ENCODE measurements at places on chromosomes 6 and 20.

DNA sequence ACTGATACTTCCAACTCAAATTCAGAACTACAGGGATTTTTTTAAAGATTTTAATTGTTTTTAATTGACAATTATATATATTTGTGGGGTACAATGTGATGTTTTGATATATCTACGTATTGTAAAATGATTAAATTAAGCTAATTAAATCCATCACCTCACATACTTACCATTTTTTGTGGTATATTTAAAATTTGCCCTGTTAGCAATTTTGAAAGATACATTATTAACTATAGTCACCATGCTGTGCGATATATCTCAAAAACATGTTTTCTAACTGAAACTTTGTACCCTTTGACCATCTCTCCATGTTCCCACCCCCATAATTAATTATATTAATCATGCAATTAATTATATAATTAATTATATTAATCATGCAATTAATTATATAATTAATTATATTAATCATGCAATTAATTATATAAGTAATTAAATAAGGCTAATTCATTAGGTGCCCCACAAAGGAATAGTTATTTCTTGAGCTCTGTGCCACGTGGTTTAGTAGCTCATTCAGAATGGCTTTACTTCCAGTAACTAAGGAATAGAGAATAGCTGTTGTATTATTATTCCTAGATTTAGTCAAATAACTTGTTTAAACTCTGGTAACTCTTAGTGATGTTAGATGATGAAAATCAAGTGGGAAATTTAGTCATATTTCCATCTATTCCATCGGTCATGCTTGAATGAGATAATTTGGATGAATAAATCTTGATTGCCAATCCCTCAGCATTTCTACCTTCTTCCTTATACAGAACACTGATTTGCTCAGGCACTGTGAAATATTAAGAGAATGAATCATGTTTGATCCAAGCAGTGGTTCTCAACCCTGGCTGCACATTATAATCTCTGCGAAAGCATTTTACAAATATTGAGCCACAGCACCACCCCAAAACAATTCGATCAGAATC lies 25.1 kb downstream of the LOC128125822 start:
- peak; percentile 6 for DNase-seq

DNA sequence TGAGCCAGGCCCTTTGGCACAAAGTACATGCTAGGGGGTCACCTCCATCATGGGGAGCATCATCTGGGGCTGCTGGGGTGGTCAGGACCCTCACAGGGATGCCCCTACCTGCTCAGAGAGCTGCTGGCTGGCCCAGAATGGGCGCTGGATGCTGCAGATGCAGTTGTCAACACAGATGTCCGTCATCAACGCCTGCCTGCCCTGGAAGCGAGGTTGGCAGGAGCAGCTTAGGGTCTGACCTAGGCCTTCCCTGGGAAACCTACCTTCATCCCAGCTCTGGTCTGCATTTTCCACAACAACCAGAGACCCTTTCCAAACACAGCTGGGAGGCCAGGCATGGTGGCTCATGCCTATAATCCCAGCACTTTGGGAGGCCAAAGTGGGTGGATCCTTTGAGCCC lies 88.0 kb downstream of the EDN3 start:
- no peak for DNase-seq

DNA sequence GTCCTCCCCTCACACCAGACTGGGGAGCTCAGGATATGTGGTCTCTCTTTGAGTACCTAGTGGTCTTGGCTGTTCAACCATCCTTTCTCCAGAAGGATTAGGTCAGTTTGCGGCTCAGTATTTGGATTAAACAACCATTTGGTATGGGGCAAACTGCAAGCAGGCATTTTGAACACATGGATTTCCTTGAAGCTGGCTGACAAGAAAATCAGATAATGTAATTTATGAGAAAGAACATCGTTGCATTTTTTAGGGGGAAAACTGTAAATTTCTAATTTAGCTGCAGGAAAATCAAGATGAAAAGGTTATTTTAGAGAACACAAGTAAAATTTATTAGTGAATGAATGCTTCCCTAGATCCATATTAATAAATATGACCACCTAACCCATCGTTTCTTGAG lies 25.3 kb downstream of the DPPA5 start:
- DNase-seq = no peak

GRCh38 chr20:60078351-60079250 lies 120.4 kb downstream of the CDH26 start:
- no peak for DNase-seq

DNA sequence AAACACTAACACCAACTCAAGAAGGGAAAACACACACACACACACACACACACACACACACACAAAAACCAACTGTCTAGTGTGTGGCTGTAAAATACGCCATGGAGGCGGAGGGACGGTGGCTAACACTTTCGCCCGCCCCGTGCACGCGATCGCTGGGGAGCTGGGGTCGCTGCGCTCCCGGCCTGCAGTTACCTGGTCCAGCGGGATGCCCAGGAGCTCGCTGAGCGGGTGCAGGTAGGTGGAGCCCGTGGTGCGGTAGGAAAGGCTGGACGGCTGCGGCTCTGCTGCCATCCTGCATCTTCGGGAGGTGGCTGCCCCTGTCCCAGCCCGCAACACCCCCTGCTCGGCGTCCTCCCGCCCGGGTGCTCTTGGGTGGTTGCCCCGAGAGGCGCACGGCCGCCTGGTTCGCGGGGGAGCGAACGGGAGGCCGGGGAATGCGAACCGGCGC lies 303 bp downstream of the MBOAT1 start:
- DNase-seq = no peak

DNA sequence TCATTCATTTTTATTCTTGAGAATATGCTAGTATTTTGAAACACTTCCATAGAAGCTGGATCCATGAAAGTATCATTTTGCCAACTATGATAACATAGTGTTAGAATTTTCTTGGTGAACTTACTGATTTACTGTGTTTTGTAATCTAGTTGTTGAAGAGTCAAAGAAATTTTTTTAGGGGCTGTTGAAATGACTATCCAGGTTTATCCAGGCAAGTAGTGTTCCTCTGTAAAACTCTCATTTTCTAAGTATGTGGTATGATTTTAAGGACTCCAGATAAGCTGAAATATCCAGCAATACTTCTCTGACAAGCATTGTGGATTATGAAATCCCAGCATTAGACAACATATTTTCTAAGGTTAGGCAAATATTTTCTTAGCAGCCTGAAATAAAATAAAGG lies 95.9 kb downstream of the GRIK2 start:
- DNase-seq = no peak

DNA sequence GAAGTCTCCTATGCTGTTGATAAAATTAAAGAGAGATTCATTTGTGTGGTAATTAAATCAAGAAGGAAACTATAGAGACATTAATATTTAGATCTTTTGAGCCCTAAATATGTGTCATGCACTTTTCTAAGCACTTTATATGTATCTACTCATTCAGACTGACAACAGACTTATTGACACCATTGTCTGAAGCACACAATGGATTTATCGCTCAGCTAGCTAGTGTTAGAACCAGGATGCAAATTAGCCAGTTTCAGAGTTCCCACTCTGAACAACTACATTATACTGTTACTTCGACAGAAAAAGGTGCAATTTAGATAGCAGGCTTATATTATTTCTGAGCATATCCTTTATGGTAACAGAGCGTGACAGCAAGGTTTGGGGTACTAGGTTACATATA lies 27.7 kb upstream of the KIAA0408 start:
- DNase-seq = no peak

GRCh38 chr6:23456396-23456795 lies 669.6 kb upstream of the NRSN1 start:
- no peak for DNase-seq

DNA sequence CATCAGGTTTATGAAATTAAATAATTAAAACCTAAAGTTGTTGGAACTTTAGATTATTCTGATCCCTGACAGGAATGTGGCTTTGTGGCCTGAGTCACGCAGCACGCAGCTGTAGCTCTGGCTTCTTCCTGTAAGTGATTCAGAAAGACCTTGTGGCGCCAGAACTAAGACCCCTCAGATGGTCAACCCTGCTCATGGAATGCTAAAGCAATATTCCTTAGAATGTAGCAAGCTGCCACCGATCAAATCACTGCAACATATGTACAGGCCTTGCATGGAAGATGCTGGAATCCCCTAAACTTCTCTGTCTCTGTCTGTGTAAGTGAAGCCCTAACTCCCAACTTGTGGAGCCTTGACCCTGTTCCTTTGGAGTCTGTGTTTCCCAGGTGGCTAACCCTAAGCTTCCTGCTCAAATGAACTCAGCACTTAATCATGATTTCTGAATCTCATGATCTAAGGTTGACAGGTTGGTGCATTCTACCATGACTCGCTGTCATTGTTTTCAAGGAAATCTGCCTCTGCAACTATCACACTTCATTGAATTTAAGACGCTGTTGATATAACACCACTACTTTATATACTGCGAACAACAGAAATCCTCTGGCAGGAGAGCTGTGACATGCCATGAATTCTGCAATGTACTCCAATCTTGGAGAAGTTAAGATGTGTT lies 111.2 kb upstream of the CST7 start:
- DNase-seq = no peak

GRCh38 chr6:95230071-95230740 lies 347.1 kb upstream of the MANEA start:
- DNase-seq = no peak

DNA sequence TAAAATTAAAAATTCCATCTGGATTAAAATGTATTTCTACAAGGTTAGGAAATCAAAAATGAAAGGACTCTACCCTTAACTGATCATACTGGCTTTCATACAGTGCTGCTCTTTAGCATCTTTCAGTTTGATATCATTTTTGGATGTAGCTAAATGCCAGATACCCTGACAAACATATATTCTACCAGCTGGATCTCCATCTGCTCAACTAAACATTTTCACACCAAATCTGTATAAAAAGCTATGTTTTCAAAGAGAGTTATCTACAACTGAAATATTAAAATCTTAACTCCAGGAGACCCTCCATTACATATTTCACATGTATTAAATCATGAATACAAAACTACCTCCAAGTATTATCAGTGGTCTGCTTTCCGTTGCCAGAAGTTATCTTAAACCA lies 95.7 kb downstream of the EPHA7 start:
- DNase-seq = no peak

DNA sequence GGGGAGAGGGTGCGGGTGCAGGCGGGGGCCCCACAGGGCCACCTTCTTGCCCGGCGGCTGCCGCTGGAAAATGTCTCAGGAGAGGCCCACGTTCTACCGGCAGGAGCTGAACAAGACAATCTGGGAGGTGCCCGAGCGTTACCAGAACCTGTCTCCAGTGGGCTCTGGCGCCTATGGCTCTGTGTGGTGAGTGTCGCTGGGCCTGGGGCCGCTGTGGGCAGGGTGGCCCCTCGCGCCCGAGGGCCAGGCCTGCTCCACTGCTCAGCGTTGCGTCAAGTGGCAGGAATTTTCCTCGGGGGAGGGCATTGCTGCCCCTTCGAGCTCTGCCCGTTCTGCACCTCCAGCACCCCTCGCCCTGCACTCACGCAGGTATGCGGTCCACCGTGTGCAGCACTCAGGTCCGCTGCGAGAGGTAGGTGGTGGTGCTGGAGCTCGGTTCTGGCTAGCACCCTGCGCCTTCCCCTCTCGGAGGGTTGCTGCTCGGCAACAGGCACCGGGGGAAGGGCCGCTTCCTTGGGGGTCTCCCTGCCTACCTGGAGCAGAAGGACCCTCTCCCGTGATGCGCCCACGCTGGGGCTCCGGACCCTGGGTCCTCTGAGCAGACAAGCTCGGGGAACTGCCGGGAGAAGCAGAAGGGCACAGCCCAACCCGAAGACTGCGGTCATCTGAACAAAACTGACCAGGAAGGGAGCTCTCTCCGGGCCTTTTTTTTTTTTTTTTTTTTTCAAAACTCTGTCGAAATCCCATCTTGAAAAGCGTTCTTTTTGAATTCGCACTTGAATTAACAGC lies 674 bp downstream of the MAPK14 start:
- peak; percentile 69 for DNase-seq

GRCh38 chr20:8930726-8931125 lies 138.2 kb upstream of the PLCB4 start:
- no peak for DNase-seq

DNA sequence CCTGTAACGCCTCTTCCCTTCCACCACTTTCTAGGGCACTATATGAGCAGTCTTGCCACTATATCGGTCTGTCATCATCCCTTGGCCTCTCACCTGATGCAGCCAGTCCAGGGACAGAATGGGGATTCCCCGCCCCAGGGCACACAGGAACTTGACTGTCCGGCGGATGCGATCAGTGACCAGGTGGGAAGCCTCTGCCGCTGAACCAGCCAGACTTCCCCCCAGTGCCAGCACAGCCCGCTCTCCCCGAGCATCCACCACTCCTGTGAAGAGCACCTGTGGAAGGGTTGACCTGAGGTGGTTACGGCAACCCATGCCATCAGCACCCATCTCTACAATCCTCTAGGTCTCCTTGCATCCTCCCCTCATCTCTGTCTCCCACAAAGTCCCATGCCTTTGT lies 12.2 kb upstream of the NRM start:
- no peak for DNase-seq

GRCh38 chr20:33351696-33352095 lies 49.6 kb downstream of the CDK5RAP1 start:
- no peak for DNase-seq

DNA sequence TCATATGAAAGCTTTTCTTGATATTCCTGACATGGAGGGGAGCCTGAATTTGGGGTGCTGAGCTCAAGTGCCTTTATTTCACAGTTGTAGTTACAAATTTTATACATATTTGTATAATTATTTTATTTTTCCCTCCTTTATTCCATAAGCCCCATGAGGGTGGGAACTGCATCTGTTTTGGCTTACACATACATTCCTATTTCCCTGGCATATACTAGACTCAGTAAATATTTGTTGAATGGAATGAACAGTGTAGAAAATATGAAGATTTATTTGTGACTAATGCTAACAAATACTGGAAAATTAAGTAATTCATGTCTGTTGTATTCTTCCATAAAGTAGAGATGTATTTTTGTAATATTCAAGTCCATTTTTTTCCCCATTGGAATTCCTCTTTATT lies 127.1 kb downstream of the MYO6 start:
- no peak for DNase-seq

GRCh38 chr6:15479761-15480160 lies 183.1 kb downstream of the DTNBP1 start:
- DNase-seq = peak; percentile 72

GRCh38 chr6:152160346-152160745 lies 352.9 kb downstream of the ESR1 start:
- DNase-seq = no peak

DNA sequence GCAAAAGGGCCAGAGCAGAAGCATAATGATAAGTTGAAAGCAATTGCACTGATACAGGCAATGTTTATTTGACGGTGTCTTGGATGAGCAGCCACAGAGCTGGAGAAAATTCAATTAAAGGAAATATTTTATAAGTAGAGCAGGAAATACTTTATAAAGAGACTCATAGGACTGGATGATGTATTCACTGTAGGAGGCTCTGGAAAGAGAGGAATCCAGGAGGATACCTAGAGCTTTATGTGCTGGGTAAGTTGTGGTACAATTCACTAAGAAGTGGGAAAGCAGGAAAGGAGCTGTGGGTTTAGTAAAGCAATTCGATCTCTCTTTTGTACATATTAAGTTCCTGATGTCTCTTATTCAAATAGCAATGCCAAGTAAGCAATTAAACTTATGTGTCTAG lies 86.3 kb downstream of the C6orf118 start:
- DNase-seq = no peak

GRCh38 chr6:157269261-157269794 lies 54.0 kb downstream of the TMEM242 start:
- no peak for DNase-seq

- DNase-seq = no peak
Observed at GRCh38 chr6:22394691-22395090, 97.9 kb upstream of the PRL start.

All from brain (organoid and tissue), 16 donors.